NCI-H82 (cell line): ENCODE measurements at places on chromosomes 11 and 22.

DNA sequence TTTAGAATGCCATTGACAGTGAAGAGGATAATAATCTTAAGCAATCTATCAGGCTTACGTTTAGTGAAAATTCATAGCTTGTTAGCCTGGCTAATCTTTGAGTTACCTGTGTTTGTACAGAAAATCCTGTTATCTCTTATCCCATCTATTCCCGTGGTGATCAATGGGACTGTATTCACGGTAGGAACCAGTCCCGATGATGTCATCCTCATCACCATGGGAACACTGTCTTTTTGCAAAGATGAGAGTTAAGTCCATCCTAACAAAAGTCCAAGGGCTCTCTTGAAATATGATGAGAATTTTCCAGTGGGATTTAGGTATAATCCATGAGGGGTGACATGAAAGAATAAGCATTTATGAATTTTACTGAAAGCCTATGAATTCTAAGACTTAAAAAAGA, 762.2 kb downstream of the ETS1 start:
- peak; percentile 76 for DNase-seq

- no peak for DNase-seq
Measured at GRCh38 chr11:83711106-83711527, 424.9 kb upstream of the CCDC90B start.

DNA sequence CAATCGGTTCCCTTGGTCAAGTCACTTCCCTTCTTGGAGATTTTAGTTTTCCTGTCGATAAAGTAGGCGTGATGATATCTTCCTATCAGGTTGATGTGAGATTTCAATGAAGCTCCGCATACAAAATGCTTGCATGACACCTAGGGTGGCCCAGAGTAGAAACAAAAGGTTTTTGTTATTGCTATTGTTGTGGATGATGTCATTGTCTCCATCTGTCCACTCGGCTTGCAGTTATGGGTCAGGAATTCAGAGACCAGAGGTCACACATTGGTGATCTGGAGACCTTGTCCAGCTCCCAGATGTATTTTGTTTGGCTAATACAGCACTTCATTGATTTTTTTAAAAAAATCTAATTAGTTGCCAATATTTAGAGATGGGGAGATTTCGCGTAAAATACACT, 382.1 kb downstream of the MN1 start:
- DNase-seq = no peak

DNA sequence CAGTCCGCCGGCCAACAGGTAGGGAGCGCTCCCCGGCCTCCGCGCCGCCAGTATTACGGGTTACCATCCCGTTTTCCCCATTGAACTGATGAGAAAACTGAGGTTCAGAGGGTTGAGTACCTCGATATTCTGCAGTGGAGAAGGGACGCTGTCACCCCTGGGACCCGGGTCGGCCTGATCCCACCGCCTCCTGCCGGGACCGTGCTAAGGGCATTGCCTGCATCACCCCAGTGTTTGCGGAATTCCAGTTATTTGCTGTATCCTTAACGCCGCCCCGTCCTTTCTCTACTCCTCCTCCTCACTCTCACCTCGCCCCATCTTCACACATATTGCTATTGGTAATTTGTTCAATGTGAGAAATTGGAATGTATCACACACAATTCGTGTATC, 370 bp upstream of the A4GALT start:
- DNase-seq = no peak

DNA sequence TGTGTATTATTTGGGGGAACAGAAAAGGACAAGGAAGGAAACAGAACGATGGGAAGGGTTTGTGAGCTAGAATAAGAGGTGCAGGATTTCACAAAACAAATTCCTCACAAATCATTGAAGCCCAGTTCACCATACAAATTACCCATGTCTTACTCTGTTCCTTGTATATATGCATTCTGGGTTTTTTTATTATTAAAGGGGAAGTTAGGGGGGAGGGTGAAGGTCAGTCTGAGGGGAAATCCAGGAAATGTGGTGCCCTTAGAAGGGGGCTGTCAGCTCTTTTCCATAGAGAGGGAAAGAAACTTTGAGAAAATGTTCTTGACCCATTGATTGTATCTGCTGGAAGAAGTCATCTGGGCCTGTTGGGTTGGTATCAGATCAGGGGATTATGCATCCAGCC, 90.8 kb downstream of the RNF169 start:
- no peak for DNase-seq

DNA sequence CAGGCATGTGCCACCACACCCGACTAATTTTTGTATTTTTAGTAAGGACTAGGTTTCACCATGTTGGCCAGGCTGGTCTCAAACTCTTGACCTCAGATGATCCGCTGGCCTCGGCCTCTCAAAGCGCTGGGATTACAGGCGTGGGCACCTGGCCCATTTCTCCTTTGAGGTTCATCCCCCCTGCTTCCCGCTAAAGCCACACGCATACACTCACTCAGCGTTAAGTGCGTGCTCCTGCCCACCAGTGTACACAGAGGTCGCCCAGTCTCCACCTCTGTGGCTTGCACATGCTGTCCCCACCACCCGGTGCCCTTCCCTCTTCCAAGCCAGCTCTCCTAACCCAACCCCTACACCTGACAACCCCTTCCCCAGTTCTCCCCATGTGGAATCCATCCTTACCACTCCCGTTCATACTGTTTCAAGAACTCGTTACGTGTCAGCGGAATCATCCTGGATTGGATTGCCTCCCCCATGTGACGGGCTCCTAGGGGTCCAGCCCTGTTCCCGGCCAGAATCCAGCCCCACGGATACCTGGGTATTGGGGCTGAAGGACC, 15.7 kb upstream of the CYTH4 start:
- DNase-seq = no peak

GRCh38 chr11:122656073-122656630, 630 bp downstream of the UBASH3B start:
- no peak for DNase-seq

GRCh38 chr11:72330131-72330727, 86.3 kb upstream of the PHOX2A start:
- no peak for DNase-seq

- DNase-seq = no peak
Measured at GRCh38 chr11:9351321-9351881, 33.1 kb upstream of the IPO7 start.
